A549 treated with RU486 at 1 μM for 4 hours (cell line): ENCODE measurements at places on chromosomes 7 and 10. TPM values are rescaled to one million over a fixed set of nuclear protein-coding genes. Genes with fewer than 3 reads are reported as not detected.

Gene ATAD1
- total RNA-seq = 22.6 to 56.6 TPM (median 46.0 TPM) in 5 replicates

Gene MKLN1
- 26.3 to 32.6 TPM (median 30.3 TPM) in 5 replicates for total RNA-seq

Gene SPDYE2B
- not detected in 5 replicates for total RNA-seq

Gene FFAR4
- 0.14 to 0.44 TPM (median 0.25 TPM) in 5 replicates for total RNA-seq
